ENCODE measurements at places on chromosomes 16 and 17.

- no peak for DNase-seq
These were observed 30.7 kb downstream of the YPEL2 start for GRCh38 chr17:59361916-59362810.

DNA sequence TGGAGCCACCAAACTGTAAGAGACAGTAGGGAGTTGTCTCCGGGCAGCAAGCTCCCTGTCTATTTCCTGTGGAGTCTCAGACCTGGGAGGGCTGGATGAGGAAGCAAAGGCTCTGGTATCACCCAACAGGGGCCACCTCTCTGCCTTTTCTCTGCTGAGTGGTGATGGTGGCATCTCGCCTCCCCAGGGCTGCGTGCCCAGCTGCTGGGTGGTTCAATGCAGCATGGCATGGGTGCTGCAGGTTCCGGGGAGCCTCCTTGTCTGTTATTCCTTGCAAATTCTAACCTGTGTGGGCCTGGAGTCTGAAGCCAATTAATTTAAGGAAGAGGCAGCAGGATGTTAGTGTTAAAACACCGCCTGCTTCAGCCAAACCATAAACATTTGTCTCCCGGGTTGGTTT lies 78.2 kb downstream of the CCDC182 start:
- DNase-seq: no peak

GRCh38 chr16:22970209-22970865 lies 156.4 kb downstream of the HS3ST2 start:
- DNase-seq: no peak

GRCh38 chr16:81841722-81842121 lies 62.6 kb downstream of the PLCG2 start:
- no peak for DNase-seq

GRCh38 chr17:19002805-19003542 lies 1.6 kb downstream of the FAM83G start:
- DNase-seq: no peak

GRCh38 chr17:49494986-49495841 lies at the start of gene NGFR:
TSS of gene NGFR (plus strand) at chr17:49495293. CDS start at chr17:49495418, 125 bp downstream.
- DNase-seq: no peak

DNA sequence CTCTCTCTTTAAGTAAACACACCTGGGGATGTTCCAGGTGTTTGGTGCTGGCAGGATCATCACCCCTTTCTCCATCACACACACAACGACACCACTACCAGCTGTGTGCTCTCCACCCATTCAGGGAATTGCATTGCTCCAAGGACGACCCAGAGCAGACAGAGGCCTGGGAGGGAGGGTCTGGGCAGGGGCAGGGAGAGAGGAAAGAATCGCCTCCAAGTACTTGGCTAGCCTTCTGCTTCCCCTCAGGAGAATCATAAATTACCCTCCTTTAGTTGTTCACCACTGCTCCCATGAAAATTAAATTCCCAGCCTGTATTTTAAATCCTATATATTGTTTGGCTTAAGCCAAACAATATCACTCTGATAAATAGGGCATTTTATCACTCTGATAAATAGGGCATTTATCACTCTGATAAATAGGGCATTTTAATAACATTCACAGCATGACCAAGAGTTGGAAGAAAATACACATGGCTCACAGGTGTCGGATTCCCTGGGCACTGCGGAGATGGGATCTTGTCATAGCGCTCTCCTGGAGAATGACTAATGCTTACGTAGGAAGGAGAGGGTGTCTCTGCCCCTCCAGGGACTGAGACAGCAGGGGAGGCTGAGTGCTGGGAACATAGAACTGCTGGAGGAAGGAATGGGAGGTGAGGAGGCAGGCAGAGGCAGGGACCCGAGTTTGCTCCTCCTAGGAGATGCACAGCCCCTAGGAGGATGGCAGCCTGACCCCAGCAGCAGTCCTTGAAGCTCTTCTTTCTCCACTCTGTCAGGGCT lies 673.6 kb downstream of the HS3ST4 start:
- no peak for DNase-seq

- no peak for DNase-seq
These were observed 55.5 kb downstream of the SYT17 start for GRCh38 chr16:19223235-19224170.

DNA sequence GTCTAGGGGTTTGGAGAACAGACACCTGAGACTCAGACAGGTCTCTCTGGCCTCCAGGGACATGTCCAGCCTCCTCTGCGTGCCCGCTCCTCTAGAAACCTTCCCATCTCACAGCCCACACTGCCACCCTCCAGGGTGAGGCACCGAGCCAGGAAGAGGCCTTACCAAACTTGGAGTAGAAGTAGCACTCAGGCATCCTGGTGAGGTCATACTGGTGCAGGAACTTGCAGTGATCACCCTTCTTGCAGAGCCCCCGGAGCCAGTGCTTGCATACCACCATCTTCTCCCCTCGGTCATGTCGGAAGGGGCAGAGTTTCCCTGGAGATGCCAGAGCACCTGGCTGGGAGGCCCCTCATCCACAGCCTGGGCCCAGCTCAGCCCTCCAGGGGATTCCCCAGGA lies 4.2 kb downstream of the CPSF4L start:
- DNase-seq: no peak

DNA sequence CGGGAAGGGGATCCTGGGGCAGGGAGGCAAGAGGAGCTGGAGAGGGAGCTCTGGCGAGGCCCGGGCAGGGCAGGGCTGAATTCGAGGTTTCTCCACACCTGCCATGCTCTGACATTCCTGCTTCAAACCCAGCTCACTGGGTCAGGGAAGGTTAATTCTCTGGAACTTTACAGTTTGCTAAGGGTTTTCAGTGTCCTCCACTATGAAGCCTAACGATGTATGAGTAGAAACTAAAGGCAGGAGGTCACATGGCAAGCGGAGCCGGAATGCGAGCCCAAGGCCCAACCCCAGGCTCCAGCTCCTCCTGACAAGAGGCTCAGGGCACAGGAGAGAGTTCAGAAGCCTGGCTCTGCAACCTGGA lies 29.2 kb downstream of the DCAKD start:
- DNase-seq: no peak

GRCh38 chr16:55030944-55031343 lies 100.3 kb downstream of the IRX5 start:
- no peak for DNase-seq

DNA sequence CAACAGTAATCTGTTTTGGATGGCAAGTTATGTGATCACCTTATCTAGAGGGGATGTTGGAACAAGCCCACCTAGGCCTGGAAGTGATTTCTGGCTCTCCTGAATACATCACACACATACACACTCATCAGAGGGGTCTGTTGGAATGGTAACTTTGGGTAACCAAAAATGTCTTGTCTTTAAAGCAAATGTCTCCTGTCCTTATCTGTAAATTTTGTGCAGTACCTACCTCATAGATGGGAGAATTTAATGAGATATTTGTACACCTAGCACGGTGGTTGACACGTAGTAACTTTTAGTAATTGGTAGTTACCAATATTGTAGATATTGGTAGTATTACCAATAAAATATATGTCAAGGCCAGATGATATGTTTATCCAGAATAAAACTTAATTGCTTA lies 24.7 kb downstream of the HAPSTR1 start:
- no peak for DNase-seq

DNA sequence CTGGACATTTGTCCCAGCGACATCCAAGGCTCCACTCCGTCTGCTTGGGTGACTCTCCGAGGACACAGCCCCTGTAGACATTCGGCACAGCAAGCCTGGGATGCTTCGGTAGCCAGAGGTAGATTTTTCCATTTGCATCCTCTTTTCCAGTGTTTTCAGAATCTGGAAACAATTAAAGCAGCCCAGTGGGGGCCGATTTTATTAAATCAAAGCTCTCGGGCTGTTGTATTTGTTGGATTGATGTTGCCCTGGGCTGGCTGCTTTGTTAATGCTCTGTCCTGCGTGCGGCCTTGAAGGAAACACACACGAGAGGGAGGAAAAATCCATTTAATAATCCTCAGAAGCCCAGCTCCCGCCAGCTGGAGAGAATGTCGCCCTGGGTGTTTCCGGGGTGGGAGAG lies 158.1 kb upstream of the CIBAR2 start:
- DNase-seq: no peak

- no peak for DNase-seq
These were observed 83.4 kb downstream of the HIC1 start for GRCh38 chr17:2138318-2138717.

- no peak for DNase-seq
These were observed 41.9 kb upstream of the EMP2 start for GRCh38 chr16:10622036-10622921.

DNA sequence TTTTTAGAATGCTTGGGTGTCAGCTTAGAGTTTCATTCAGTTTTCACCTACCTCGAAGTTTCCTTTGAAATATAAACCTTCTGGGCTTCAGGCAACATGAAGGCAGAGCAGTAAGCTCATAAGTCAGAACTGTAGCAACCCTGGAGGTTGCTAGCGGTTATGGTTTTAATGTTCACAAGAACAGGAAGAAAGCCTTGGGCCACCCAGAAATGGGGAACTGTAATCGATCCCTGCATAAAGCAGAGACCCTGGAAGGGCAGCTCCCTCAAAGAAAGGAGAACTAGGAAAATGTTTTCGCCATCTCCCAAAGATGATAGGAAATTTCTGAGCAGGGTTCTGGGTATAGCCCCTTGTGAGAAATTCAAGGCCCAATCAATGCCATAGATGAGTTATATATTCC lies 47.8 kb upstream of the RASL10B start:
- DNase-seq: no peak

DNA sequence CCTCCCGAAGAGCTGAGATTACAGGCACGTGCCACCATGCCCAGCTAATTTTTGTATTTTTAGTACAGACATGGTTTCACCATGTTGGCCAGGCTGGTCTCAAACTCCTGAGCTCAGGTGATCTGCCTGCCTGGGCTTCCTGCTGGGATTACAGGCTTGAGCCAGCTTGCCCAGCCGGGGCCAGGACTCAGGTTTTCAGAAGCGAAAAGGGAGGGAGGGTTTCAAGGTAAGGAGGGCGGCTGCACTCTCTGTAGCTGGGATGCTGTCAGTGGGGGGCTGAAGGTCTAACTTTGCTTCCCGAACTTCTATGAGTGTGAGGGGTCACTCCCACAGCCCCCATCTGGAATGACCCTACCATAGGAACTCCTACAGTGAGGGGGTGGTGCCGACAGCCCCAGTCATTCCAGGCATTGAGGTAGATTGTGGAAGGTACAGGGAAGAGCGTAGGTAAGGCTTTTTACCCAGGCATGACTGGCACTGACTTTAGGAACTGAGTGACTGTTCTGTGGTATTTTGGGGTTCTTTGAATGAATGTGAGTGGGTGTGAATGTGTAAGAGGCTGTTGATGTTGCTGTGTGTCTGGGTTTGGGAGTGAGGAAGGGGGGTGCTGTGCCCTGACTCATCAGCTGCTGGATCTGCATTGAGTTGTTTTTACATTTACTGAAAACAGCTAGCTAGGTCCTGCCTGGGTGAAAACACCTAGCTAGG lies 3.8 kb upstream of the C1QL1 start:
- DNase-seq: no peak

GRCh38 chr16:52786091-52786490 lies 239.1 kb upstream of the TOX3 start:
- DNase-seq: no peak

- DNase-seq: no peak
These were observed 5.1 kb upstream of the CPSF4L start for GRCh38 chr17:73266796-73267195.

DNA sequence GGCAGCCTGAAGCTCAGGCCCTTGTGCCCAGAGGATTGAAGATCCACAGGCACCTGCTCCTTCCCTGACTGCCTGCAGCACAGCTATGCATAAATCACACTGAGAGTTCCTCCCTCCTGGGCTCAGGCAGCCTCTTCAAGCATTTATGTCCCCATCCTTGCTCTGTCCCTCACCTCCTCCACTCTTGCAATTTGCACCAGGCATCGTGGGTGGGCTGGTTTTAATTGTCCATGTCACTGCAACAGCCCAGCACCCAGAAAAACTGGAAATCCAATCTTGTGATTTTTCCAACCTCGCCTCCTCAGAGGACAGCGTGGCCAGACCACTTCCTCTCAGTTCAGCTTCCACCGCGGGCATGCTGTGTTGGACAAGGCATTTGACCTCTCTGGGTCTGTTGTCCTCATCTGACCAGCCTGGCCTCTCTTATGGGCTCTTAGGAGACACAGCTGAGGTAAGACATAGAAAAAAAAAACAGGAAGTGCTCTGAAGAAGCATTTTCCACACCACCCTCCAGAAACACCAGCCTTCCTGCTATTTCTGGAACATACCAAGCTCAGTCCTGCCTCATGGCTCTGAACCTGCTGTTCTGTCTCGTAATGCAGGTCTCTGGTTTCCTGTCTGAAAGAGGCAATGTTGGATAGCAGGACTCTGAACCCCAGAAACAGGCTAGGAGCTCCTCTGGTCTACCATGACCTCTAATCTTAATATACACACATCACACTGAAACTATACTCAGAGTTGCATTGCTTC lies 8.3 kb downstream of the TMEM114 start:
- no peak for DNase-seq

- DNase-seq: no peak
These were observed 63.6 kb downstream of the NUP93 start for GRCh38 chr16:56793492-56793891.

GRCh38 chr17:45768000-45768399 lies 16.1 kb upstream of the CRHR1 start:
- DNase-seq: no peak

GRCh38 chr17:40479754-40480480 lies 21.5 kb downstream of the TNS4 start:
- DNase-seq: no peak

DNA sequence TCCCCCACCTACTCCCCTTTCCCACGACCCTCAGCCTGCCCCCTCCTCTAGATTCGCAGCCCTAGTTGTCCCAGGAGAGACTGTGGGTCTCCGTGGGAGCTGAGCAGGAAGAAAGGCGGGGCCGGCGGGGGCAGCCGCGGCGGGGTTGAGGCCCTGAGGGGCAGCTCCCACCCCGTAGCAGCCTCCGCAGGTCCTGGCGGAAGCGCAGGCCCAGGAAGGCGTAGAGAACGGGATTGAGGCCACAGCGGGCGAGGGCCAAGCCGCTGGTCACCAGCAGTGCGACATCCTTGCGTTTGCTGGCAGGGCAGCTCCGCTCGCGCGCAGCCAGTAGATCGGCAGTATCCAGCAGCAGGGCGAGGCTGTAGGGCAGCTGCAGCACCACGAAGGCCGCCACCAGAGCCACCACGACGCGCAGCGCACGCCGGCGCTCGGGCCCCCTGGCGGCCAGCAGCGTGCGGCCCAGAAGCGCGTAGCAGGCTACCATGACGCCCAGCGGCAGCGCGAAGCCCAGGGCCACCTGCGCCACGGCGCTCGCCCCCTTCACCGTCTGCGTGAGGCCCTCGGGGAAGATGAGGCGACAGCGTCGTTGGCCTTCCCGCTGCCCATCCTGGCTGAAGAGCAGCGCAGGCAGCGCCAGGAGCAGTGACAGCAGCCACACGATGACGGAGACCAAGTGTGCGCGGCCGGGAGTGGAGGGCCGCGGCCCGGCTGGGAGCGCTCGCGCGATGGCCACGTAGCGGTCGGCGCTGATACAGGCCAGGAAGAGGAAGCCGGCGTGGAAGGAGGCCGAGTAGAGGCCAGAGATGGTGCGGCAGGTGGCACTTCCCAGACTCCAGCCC lies 1.9 kb downstream of the CCR10 start:
- DNase-seq: peak; percentile 38

- DNase-seq: no peak
These were observed 22.8 kb downstream of the ITGB3 start for GRCh38 chr17:47276444-47276843.

- DNase-seq: no peak
These were observed 29.0 kb downstream of the RMI2 start for GRCh38 chr16:11374255-11374654.

GRCh38 chr17:78783711-78784324 lies 1.7 kb upstream of the CYTH1 start:
- DNase-seq: no peak

GRCh38 chr17:34567691-34568465 lies 11.5 kb upstream of the TMEM132E start:
- no peak for DNase-seq

GRCh38 chr17:38745545-38745944 lies 2.6 kb downstream of the PCGF2 start:
- DNase-seq: no peak

- DNase-seq: no peak
These were observed 42.5 kb downstream of the PRMT7 start for GRCh38 chr16:68353366-68353765.
